Activated T-cell treated with anti-CD3 and anti-CD28 coated beads for 4 hours (primary cell): ENCODE measurements at places on chromosomes 5 and 9.

GRCh38 chr9:125810161-125810560 lies 63.0 kb downstream of the PBX3 start:
- DNase-seq: no peak

DNA sequence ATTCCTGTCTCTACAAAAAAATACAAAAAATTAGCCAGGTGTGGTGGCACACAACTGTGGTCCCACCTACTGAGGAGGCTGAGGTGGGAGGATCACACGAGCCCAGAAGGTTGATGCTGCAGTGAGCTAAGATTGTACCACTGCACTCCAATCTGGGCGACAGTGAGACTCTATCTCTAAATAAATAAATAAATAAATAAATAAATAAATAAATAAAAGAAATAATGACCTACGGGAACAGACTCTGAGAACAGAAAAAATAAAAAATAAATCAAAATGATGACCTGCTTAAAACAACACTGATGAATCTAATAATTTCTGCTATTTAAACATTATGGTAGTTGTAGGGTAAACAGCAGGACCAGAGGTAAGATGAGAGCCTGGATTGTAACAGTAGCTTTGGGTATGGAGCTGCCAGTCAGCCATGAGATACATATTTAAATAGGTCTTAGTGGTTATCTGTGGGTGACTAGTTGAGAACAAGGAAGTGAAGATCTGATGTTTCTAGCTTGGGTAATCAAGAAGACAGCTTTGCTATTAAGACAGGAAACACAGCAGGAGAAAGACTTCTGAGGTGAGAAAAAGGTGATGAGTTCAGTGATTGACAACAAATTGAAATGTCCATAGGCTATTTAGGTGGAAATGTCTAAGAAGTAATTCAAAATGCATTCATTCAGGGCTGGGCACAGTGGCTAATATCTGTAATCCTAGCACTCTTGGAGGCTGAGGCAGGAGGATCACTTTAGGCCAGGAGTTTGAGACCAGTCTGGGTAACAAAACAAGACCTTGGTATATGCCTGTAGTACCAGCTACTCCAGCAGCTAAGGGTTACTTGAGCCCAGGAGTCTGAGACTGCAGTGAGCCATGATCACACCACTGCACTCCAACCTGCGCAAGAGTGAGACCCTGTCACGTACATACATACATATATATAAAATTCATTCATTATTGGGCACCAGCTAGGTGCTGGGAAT lies 11.0 kb downstream of the RNF145 start:
- DNase-seq: no peak

DNA sequence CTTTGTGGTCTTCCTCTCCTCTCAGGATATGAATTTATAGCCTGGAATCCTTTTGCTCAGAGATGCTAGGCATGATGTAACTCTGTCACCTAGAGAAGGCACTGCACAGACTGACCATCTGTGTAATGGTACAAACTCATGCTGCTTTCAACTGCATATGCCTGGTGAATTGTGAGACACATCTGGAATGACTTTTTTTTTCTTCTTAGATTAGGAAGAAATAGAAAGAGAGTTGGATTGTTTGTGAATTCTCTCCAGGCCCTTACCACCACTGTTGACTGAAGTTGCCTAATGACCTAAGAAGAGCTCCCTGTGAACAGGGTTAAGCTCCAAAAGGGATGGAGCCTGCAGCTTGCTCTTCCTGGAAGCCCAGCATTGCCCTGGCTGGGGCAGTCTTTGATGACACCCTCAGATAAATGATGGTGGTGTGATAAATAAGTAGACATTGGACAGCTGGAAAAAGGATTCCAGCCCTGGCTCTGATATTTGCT lies 47.8 kb upstream of the TRIM32 start:
- no peak for DNase-seq

GRCh38 chr9:87383344-87384150 lies 114.1 kb upstream of the DAPK1 start:
- DNase-seq: no peak

- no peak for DNase-seq
Measured at GRCh38 chr5:88734191-88734640, 148.8 kb downstream of the MEF2C start.

DNA sequence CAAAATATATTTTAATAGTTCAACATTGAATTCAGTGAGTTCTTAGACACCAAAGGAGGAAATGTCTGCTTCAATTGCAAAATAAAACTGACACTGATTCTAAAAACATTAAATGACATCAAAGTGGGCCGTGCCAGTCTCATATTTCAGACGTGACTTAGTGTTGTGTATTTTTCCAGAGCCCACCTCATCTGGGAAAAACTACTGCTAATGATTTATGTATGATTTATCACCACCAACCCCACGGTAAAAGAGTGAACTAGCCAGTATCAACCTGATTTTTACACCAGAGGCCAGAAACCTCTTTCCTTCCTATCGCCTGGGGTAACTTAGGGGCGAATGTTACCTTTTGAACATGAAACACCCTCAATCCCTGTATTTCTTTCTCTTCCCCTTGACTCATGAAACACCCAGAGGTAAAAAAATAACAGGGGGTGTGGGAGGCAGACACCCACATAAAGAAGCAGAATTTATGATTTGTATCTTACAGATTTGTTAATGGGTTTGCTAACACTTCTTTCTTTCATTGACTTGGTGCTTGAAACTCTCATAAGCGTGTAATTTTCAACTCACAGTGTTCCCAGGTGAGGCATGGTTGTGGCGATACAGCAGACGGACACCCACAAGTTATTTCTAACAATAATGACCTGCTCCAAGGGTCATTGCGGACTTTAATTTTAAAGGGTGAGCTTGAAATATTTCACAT lies 56.4 kb upstream of the FANCC start:
- no peak for DNase-seq

DNA sequence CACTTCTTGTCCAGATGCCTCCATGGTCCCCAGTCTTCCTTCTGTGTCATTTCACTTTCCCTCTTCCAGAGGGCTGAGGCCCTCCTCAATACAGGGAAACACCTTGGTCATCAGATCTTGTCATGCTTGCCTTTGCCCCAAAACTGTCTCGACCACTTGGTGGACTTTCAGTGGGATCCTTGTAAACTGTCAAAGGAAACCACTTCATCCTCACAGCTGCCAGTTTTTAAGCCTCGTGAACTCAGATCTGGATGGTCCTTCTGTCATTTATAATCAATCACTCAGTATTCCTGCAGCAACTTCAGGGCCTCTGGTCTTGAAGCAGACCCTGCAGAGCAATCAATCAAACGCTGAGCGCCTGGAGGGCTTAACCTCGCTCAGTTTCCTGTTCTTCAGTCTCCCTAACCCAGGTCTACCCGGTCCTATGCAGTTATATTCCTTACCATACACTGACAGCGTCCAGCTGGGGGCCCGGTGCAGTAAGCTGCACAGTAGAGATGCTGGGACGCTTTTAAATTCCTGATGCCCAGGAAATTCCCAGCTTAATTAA lies 74.6 kb downstream of the GOLPH3 start:
- no peak for DNase-seq

DNA sequence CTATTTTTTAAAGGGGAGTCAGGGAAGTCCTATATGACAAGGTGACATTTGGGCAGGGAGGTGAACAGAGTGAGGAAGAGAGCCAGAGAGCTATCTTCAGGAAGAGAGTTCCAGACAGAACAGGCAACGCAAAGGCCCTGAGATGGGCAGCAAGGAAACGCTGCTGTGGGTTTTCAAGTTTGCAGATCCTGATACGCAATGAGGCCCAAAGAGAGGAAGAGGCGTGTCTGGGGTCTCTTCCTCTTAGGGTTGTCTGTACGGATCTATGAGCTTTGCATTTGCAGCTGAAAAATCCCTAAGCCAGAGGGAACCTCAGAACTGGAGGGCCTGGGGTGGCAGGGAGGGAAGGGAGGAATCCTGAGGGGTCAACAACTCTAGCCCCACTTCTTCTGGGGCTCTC lies 13.6 kb downstream of the FAT2 start:
- no peak for DNase-seq
